AG08395 (cell line): ENCODE measurements at places on chromosomes 11 and 22.

DNA sequence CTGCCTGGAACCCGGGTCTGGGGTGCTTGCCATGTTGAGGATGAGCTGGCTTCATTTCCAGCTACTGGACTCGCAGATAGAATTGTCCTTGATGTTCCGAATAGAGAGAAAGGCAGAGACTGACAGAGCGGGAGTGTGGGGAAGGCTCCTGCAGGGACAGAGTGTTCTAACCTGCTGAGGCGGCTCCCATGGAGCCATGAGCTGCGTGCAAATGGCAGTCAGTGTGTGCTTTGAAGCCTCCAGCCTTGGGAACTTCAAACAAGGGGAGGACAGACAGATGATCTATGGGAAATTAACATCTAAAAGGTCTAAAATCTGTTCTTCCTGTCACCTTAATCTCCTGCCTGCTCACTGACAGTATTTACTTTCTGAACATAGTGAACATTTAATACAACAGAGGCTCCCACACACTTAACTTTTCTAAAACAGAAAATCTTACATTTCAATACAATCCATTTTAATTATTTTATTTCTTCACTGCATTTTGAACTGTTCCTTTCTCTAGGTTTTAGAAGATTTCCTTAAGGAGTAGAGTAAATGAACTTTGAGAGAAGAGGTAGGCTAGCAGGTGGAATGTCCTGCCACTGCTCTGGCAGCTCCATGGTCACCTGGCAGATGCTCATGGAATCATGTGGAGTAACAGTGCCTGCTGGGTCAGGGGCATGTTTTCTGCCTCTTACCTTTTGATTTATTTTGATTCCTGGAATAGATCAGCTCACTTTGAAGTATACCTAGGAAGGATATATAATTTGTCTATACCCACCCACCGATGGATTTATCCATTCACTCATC lies 481.7 kb downstream of the NTM start:
- DNase-seq, result no peak

GRCh38 chr22:50620593-50621355 lies 7.2 kb downstream of the ARSA start:
- DNase-seq, result no peak

DNA sequence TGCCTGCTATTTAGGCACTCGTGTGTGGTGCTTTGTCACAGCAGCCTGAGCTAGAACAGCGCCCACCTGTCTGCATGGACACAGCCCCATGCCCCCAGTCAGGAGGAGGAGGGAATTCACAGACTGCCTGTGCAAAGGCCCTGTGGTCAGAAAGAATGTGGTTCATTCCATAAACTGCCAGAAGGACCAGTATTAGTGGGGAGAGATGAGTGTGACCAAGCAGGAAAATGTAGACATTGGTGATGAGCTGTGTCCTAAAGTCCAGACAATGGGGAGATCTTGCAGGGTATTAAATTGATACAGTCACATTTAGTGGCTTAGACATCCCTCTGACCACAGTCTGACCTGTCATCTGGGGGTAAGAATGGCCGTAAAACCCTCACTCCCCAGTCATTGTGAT lies 83.7 kb upstream of the LINC01488 start:
- DNase-seq, result peak; percentile 25

- peak; percentile 12 for DNase-seq
Measured at GRCh38 chr11:93169950-93170561, 27.7 kb downstream of the SLC36A4 start.

GRCh38 chr11:119829402-119829801 lies 100.4 kb upstream of the NECTIN1 start:
- DNase-seq, result no peak
